ENCODE measurements at places on chromosomes 12 and 14.
A peak's percentile ranks its signal among the peaks of the same experiment; 100 is the strongest.

DNA sequence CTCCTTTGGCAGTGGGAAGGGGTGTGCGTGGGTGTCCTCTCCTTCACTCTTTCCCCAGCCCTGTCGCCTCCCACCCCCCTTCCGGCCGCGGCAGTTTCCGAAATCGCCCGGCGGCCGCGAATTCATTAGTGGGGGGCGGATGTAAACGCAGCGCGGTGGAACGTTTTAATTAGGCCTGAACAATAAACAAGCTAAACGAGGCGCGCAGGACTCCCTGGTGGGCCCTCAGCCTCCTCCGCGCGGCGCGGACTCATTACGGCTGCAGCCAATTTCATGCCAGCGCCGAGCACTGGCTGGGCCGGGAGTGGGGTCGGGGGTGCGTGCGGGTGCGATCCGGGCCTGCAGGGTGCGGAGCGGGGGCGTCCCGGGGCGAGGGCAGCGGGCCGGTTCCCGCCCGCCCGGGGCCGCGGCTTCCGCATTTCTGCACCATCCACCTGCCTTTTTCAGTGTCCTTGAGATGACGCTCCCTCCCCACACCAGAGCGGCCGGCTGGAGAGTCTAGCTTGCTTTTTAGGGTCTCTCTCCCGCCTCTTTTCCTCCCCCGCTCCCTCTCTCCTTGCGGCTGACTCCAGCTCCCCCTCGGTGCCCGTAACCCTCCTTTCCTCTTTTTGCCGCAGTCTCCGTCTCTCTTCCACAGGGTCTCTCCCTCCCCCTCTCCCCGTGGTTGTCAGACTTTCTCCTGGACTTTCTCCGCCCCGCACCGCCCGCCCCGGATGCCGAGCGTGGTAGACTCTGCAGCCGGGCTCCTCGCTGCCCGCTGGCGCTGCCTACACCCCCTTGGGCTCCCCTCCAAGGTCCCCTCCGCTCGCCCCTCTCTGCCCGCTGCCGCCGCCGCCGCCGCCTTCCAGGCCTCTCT, at the start of gene CISTR:
Gene CISTR (minus strand): TSS at position 644 of the 856 bp plus-strand sequence.
- no peak for DNase-seq

- DNase-seq = no peak
These were observed 85.3 kb downstream of the PRIMA1 start for GRCh38 chr14:93702946-93703345.

DNA sequence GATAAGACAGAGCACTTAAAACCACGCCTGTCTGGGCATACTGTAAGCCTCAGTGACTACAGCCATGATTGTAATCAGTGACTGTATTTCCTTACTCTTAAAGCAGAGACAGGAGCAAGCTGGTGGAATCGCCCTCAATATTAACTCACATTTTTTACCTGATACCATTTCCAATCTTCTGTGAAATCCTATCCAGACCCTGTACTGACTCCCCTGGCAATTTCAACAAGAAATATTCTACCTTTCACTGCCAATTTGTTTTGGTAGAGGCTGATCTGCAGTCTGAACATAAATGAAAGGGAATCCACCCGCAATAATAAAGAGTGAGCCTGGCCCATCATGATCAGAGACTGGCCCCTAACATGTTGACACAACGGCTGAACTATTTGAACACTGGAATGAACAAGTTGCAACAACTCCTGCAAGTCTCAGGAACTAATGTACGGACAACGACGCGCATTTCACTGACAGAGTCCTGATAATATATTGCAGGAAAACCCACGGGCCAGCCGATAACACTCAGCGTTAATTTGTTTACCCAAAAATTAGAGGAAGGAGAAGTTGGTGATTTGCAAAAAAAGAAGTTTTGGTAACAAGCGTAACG, 195.5 kb upstream of the BTG1 start:
- DNase-seq = no peak

DNA sequence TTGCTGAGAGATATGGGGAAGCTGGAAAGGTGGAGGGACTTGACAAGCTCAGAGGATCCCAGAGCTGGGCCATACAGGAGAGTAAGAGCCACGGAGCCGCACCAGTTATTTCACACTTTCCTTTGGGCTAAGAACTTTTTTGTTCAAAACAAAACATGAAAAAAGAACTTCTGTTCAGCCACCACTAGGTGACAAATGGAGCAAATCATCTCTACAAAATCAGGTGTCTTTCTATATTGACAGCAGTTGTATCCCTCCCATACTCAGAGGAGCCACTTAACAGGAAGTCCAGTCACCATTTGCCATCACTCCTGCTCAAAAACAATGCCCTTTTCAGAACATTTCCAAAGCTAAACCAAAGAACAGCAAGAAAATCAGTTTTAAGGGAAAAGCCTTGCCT, 70.3 kb upstream of the DBX2 start:
- DNase-seq = no peak

GRCh38 chr12:109951136-109951535, 45.0 kb downstream of the GIT2 start:
- no peak for DNase-seq

DNA sequence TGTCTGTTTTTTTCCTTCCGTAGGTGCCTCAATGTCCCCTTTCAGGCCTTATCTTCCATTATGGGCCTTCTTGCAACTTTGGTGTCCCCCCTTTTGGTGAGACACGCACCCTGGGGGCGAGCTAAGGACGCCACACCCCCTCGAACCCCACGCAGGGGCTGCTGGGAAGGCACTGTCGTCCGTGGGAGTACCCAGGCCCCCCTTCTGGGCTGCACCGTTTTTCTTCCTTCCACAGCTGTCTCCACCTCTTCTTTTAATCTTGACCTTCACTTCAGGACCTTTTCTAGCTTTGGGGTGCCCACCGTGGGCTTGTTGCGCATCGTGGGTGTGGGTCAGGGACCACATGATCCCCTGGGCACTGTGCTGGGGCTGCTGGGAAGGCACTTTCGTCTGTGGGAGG, 271.8 kb downstream of the ALG10 start:
- DNase-seq = no peak

DNA sequence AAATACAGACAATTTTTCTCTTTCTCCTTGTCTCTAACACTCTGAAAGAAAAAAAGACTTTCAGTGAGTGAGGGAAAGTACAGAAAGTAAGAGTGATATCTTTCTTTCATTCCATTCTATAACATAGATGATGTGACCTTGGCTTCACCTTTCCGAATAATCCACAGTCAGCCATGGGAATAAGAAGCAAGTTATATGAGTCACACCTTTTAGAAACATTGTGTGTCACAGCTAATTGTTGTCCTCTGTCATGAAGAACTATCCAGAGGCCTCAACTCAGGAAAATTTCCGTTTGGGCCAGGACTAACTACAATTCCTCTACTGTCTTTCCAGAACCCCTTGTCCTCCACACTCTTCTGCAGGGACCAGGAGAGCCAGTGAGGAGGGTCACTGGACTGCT, 209.7 kb upstream of the FAR2 start:
- no peak for DNase-seq

DNA sequence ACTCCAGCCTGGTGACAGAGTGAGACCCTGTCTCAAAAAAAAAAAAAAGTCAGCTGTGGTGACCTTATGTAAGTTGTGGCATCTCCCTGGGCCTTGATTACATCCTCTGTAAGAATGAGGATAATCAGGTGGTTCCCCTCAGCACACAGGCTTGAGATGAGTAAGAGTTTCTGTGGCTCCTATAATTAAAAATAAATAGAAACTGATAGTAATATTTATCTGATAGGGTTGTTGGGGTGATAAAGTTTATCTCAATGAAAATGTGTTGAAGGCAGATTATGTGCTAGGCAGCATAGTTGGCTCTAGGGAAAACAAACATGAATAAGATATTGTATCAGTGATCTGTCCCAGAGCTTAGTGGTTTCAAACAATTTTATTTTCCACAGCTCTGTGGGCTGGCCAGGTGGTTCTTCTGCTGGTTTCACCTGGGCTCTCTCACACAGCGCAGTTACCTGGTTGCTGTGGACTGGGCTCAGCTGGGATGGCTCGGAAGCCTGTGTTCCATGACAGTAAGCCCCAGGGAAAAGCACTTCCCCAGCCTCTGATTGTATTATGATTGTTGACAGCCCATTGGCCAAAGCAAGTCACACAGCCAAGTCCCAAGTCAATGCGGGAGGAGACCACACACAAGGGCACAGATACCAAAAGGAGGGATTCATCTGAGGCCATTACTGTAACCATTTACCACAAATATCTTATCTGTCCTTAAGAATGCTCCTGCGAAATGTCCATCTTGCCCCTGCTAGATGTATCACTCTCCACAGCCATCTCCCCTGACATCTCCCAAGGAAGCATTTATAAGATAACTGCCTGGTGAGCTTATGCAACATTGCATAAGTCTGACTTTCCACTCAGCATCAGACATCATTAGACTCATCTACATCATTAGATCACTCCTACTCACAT, 151.7 kb downstream of the NUAK1 start:
- no peak for DNase-seq

DNA sequence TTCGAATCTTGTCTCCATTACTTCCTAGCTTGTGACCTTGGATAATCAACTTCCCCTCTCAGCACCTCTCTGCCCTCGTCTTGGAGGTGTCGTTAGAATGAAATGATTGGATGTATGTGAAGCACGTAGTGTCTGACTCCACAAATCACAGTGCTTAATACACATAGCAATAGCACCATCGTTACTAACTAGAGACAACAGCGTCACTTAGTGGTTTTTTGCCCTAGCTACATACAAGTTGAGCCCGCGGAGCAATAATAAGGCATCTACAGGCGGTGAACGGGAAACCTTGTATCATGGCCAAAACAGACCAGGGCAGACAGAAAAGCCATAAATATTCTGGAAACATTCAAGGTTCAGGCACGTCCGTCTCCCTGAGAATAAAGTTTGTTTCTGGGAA, 154.9 kb downstream of the ASCL4 start:
- no peak for DNase-seq

DNA sequence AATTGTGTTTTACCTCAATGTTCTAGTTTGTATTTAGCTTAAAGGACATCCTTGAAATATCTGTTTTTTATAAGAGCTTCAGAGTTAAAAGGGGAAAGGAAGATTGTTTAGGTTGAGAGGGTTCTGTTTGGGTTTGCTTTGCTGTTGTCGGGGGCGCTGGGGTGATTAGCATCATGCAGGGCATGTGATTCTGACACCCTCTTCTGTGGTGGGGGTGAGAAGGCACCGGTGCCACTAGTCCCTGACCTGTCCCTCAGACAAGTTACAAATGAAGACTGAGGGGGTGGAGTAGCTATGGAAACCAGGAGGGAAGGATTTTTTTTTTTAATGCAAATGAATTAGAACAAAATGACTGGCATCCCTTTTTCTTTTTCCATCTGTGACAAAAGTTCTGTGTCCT, 291.3 kb downstream of the RPAP3 start:
- DNase-seq = no peak

- DNase-seq = no peak
These were observed 180.5 kb downstream of the CAND1 start for GRCh38 chr12:67449591-67450052.

DNA sequence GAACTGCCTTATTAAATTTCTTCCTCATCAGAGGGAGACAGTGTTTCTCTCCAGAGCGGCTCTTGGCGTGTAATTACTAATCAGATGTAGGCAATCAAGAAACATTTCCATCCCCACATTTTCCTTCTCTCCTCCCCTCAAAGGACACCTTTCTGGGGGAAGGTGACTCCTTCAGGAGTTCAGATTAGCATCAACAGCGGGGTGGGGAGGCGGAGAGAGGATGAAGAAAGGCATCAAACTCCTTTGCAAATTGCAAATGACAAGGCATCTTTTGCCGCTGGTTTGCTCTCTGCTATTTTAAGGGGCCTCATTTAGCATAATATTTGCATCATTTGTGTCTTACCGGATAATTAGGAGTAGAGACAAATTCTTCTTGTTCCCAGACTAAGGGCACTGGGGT, 231.7 kb upstream of the SRRM4 start:
- DNase-seq = no peak

GRCh38 chr14:96224480-96225096, 19.9 kb downstream of the BDKRB2 start:
- DNase-seq = no peak

GRCh38 chr12:88035271-88035906, 6.2 kb upstream of the C12orf50 start:
- peak; percentile 67 for DNase-seq

GRCh38 chr12:10341892-10342509, 34.3 kb downstream of the KLRD1 start:
- no peak for DNase-seq

- no peak for DNase-seq
These were observed 49.8 kb downstream of the NTS start for GRCh38 chr12:85923767-85924331.

- no peak for DNase-seq
These were observed 57.9 kb upstream of the CNOT2 start for GRCh38 chr12:70185301-70185700.

GRCh38 chr12:34109390-34109789, 87.1 kb downstream of the ALG10 start:
- DNase-seq = no peak

DNA sequence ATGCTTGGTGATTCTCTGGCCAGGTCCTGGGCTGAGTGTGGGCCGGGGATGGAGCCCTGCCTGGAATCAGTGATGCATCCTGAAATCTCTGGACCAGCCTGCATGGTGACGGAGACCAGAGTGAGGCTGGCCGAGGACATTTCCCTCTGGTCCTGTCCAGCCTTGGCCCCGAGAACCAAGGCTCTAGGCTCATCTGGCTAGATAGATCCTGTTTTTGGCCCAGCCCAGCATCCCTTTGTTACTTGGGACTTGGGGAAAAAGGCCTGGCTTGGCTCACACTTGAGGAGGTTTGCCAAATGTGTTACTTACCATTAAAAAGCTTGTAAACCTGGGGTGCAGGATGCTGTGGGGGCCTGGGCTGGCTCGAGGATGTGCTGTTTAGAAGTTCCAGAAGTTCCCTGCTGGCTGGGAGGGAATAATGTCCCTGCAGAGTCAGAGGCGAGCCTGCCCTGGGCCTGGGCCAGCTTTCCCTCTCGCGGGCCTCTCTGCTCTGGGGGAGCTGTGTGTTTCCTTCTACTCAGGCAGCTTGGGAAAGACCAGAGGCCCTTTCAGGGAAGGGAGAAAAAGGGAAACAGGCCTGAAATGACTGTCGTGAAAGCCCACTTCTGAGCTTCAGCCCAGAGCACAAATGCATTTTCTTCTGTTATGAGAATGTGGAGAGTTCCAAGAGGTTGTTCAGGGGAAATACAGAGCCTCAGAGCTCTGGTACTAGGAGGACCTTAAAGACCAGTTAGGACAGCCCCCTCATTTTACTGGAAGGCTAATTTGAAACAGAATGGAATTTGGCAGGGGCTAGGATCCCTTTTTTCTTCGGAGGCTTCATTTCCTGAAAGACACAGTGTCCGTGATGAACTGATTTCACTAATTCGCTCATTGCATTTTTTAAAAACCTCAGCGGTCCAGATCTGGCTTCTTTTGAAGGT, 47.2 kb upstream of the CTDSP2 start:
- DNase-seq = no peak

- no peak for DNase-seq
These were observed 231.1 kb upstream of the FKBP4 start for GRCh38 chr12:2563709-2564108.
